Activated naive CD8-positive, alpha-beta T cell treated with anti-CD3 and anti-CD28 coated beads for 36 hours (primary cell): ENCODE measurements at places on chromosomes 12 and 14. TPM values are rescaled to one million over a fixed set of nuclear protein-coding genes. Genes with fewer than 3 reads are reported as not detected.

Gene GLS2
- total RNA-seq, result 4.7 TPM

- no peak overlapping the region for H3K4me3 ChIP-seq
- no peak overlapping the region for H3K27ac ChIP-seq
- H3K4me1 ChIP-seq, result peaks cover 2% of the 10 kb centered on the region
- DNase-seq, result no peak
- H3K36me3 ChIP-seq, result no peaks in the 10 kb centered on the region
- no peaks in the 10 kb centered on the region for H3K27me3 ChIP-seq
These were observed 266.2 kb upstream of the PELI2 start for GRCh38 chr14:55851961-55852360.

Gene MMP19
- not detected for total RNA-seq

DNA sequence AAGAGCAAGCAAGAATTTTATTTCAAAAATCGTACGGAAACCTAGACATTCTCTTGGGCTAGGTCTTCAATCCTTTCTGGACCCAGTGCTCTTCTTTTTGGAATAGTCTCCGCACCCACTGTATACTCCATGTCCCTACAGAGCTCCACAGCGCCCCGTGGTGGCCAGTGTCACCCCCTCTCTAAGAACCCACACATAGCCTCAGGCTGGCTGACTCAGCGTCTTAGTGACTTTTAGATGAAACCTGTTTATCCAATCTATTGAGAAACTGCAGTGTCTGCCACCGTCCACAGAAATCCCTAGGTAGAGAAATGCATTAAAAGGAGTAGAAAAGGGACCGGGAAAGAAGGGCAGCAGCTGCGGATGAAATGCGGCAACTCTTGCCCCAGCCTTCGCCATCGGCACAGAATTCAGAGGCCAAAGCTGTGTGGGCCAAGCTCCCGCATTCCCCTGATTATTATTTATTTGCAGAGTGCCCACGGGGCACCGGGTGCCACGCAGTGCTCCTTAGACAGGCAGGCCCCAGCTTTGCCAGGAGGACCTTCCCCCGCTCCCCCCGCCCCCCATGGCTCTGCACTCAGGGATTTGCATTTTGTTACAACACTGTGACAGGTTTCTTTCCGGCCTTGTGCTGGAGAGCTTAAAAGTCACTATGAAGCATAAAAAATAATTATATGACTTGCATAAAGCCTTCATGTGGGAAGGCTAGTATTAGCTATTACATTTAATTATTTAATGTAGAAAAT lies 170.1 kb upstream of the FKBP4 start:
- H3K4me3 ChIP-seq, result no peak overlapping the region
- DNase-seq, result no peak
- H3K27me3 ChIP-seq, result peaks cover 25% of the 10 kb centered on the region

DNA sequence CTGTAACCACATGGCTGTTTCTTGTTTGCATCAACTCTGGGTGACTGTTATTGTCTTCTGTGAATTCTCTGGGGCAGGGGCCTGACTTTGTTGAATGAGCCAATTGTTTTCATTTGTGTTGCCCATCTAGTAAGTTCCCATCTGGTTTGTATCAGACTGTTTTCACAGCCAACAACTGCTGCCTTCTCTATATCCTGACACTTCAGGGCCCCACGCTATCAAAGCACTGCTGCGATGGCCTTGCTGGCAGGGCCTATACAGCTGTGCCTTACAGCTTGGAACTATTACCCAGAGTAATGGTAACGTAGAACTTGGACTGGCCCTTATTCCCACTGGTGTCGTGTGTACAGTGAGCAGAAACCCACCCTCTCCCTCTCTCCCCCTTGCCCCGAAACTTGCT lies 104.3 kb upstream of the DACT1 start:
- no peak overlapping the region for H3K27ac ChIP-seq
- peaks cover 14% of the 10 kb centered on the region for H3K36me3 ChIP-seq
- DNase-seq, result no peak
- no peak overlapping the region for H3K4me3 ChIP-seq
- H3K4me1 ChIP-seq, result peaks cover 2% of the 10 kb centered on the region
- no peaks in the 10 kb centered on the region for H3K27me3 ChIP-seq

Gene ASCL1
- not detected for total RNA-seq

Gene METTL3
- total RNA-seq, result 54.2 TPM

Gene ARMH4
- not detected for total RNA-seq

GRCh38 chr14:74826574-74826973 lies 49.4 kb downstream of the PROX2 start:
- no peak overlapping the region for H3K4me3 ChIP-seq
- H3K27me3 ChIP-seq, result no peaks in the 10 kb centered on the region
- no peak overlapping the region for H3K27ac ChIP-seq
- H3K36me3 ChIP-seq, result peaks cover 17% of the 10 kb centered on the region
- DNase-seq, result no peak

Gene UNC79
- total RNA-seq, result 0.04 TPM

DNA sequence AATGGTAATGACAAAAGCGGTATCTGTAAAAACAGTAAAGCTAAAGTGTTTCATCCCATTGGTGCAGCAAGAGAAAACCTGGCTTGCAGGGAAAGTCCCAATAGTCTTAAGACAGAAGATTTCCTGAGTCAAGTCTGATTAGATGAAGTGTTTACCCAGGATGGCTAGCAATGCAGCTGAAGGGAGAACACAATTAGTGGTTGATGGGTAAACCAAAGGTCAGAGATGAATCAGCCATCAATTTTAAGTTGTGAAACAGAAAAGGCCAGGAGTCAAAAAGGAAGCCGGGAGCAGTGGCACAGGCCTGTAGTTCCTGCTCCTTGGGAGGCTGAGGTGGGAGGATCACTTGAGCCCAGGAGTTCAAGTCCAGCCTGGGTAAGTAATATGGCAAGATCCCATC lies 52.6 kb downstream of the SEC23A start:
- no peak overlapping the region for H3K27ac ChIP-seq
- H3K4me1 ChIP-seq, result peaks cover 4% of the 10 kb centered on the region
- DNase-seq, result no peak
- peaks cover 58% of the 10 kb centered on the region for H3K36me3 ChIP-seq
- no peak overlapping the region for H3K4me3 ChIP-seq

- peaks cover 16% of the 10 kb centered on the region for H3K4me1 ChIP-seq
- H3K27ac ChIP-seq, result peak overlapping the region; percentile 80
- H3K4me3 ChIP-seq, result peak overlapping the region; percentile 86
- H3K36me3 ChIP-seq, result peaks cover 24% of the 10 kb centered on the region
- H3K27me3 ChIP-seq, result peaks cover 23% of the 10 kb centered on the region
- DNase-seq, result no peak
These were observed 495 bp downstream of the TMEM121 start for GRCh38 chr14:105526776-105527380.

DNA sequence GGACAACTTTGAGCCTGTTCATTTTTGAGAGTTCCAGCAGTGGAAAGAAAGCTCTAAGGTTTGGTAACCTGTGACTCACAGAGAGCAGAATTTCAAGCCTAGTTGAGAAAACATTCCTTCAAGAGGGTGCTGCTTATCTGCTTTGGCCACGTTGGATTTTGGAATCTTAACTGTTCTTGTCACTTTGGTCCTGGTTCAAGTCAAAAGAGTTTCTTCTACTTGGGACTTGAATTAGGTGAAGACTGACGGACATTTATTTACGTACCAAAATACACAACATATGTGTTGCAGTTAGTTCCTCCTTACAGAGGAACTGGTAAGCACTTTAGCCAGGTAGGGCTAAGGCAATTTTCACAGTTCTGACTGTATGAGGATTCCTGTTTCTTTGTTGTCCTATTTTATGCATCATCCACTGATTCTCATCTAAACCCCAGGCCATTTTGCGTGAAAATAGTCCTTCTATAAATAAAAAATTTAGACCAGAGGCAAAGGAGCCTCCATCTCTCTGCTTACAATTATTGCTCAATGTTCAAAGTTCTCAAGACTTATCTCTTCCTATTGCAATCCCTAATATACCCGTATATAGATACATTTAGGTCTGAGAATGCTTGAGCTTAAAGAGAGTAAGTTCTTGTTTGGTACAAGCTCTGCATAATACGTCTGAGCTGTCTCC lies 580.9 kb downstream of the DIO2 start:
- no peak for DNase-seq
- no peak overlapping the region for H3K27ac ChIP-seq
- H3K27me3 ChIP-seq, result no peaks in the 10 kb centered on the region
- H3K36me3 ChIP-seq, result no peaks in the 10 kb centered on the region
- H3K4me3 ChIP-seq, result no peak overlapping the region

DNA sequence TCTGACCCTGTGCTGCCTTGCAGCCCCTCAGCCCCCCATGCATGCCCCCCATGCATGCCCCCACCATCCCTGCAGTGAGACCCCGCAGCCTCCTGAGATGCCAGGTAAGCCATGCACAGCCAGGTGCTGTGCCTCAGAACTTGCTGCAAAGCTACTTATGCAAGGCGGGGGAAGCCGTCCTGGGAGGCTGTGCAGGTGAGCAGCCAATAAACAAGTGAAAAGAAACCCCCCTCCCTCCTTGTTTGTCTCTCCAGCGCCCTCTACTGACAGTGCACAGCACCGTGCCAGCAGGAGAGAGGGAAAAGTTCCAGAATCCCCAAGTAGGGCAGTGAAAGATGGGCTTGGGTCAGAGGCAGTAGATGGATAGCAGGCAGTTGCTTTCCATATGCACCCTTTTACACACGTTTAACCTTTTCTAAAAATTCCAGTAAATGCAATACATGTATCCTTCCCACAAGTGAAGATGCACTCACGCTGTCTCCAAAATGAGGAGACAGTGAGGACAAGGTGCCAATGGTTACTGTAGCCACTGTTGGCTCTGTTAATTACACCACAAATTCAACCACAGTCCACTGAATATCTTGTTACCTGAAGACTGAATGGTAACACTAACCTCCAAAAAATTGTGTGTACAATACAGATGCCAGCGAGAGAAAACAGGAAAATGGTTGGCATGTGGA lies 18.0 kb downstream of the TNFAIP2 start:
- H3K27ac ChIP-seq, result no peak overlapping the region
- H3K36me3 ChIP-seq, result no peaks in the 10 kb centered on the region
- peaks cover 4% of the 10 kb centered on the region for H3K4me1 ChIP-seq
- H3K27me3 ChIP-seq, result peaks cover 48% of the 10 kb centered on the region
- no peak overlapping the region for H3K4me3 ChIP-seq
- peak; percentile 30 for DNase-seq

- DNase-seq, result no peak
- H3K36me3 ChIP-seq, result no peaks in the 10 kb centered on the region
- no peak overlapping the region for H3K27ac ChIP-seq
- H3K4me3 ChIP-seq, result no peak overlapping the region
These were observed 176.4 kb downstream of the ANO2 start for GRCh38 chr12:5768581-5769196.

DNA sequence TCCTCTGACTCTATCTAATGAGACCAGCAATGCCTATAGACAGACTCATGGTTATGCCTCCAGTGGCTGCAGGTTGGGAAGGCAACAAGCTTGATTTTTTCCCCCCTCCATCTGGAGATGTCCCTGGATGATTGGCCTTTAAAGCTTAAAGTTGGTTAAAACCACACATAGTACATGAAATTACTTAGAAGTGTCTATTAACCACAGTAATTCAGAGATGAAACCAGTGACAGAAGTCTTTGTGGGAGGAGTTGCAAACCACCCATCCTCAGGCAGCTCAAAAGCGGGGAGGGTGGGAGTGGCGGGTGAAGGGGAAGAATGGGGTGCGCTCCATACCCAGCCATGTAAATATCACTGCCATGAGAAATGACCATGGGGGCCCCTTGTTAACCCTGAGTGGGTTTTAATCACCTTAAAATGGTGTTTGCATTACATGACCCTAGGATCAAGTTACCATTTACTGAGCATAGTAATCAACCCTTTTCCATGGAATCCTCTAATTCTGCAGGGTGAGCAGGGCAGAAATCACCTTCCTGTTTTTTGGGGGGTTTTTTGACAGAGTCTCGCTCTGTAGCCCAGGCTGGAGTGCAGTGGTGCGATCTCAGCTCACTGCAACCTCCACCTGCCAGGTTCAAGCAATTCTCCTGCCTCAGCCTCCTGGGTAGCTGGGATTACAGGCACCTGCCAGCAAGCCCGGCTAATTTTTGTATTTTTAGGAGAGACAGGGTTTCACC lies 133.5 kb downstream of the FOXN3 start:
- peaks cover 55% of the 10 kb centered on the region for H3K4me1 ChIP-seq
- H3K27me3 ChIP-seq, result no peaks in the 10 kb centered on the region

DNA sequence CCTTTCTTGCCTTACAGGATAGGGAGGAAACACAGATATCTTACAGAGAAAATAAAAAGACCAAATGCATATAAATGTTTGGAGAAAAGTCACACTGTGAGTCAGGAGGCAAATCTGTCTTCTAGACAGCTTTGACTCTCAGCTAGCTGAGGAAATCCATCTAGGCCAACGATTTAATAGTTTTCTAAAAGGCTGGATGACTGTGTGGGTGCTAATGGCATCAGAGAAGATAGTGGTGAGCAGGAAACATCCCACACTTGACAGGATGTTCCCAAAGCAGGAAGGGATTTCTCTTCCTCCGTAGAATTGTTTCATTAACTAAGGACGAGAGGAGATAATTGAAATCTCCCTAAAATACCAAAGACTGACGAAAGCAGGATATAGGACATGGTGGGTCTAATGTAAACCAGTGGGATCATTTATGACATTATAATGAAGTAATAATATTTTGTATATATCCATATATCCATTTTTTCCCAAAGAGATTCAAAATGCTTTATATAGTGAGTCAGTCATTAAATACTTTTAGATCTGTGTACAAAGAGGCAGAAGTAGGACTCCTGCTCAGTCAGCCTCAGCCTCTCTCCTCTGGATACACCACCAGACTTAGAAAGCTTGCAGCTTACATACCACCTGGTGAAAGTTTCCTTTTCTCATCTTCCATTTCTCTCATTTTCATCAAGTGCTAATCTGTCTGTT lies 44.3 kb upstream of the PSMA6 start:
- peaks cover 9% of the 10 kb centered on the region for H3K36me3 ChIP-seq
- no peak overlapping the region for H3K27ac ChIP-seq
- DNase-seq, result no peak

- DNase-seq, result no peak
- H3K27me3 ChIP-seq, result no peaks in the 10 kb centered on the region
- H3K4me3 ChIP-seq, result no peak overlapping the region
These were observed 186.6 kb upstream of the EEA1 start for GRCh38 chr12:93115646-93116045.

Gene ASB8
- 29.9 TPM for total RNA-seq

Gene LRTM2
- total RNA-seq, result not detected

Gene TC2N
- 17.4 TPM for total RNA-seq

DNA sequence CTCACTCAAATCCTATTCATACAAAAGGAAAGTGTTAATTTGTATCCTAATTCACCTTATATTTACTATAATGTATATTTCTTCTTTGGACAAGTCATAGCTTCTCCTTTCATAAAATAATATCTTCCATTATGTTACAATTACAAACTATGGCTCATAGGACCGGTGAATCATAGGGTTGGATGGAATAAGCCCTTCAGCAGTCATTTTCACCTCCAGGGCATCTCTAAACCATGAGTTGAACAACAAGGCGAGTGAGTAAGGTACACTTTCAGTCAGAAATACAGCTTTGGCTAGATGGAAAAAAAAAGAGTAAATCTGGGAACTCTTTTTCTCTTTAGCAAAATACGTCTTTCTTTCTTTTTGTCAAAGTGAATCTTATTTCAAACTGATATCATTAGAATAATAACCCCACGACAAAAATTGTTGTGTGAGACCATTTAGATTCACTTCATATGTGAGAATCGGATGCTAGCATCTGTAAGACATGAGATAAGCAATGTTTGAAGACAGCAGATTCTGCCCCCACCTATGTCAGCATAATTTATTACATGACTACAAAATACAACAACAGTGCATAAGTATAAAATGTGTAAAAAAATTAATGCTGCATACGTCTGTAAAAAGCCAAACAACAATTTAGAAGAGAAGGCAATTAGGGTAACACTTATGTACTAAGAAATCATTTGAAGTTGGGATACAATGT lies 184.4 kb upstream of the SLC38A2 start:
- peaks cover 7% of the 10 kb centered on the region for H3K4me1 ChIP-seq
- no peaks in the 10 kb centered on the region for H3K27me3 ChIP-seq
- no peak overlapping the region for H3K27ac ChIP-seq
- no peak for DNase-seq
- H3K4me3 ChIP-seq, result no peak overlapping the region
